Stimulated activated CD4-positive, alpha-beta T cell treated with anti-CD3 and anti-CD28 coated beads, Interleukin-12 subunit alpha, Interleukin-12 subunit beta, amount 100 ng/mL, for 48 hours (primary cell): ENCODE measurements at places on chromosomes 4 and X.

DNA sequence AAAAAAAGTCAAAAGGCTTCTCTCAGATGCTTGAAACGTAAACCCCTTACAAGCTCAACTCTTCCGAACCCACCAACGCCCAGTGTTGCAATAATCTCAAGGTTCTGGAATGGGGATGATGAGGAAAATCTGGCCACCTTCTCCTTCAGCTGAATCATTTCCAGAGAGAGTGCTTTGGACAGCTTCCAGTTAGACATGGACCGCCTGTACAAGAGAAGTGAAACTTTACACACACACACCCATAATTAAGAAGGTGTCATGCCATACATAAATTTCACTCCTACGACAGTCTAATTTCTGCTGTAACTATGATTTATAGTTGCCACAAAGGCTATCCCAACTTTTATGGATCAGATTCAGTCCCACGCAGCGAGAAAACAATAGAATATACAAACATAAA, 72.3 kb downstream of the PRKG2 start:
- no peak for DNase-seq

DNA sequence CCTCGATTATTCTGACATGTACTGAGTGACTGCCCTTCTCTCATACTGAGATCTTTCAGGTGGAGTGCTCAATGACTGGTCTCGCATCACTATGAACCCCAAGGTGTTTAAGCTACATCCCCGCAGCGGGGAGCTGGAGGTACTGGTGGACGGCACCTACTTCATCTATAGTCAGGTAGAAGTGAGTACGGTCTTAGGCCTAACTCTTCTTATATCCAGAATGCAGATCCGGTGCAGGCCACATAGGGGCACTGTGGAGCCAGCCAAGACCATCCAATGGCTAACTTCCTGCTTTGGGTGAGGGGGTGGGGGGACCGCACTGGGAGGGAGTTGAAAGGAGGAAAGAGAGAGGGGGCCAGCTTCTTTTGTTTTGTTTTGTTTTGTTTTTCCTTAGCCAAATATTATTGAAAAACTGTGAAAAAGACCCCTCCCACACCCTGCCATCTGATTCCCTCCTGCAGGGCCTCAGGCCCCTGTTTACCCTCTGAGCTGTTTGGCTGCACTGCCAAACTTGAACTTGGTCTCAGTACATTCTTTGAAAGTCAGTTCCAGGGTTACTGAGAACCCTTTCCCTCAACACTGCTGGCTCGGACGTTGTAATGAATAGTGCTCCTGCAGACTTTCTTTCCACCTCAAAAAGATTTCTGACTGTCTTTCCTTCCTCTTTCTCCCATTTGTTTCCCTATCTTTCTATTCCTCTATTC, 16.2 kb downstream of the AWAT2 start:
- DNase-seq = peak; percentile 14

DNA sequence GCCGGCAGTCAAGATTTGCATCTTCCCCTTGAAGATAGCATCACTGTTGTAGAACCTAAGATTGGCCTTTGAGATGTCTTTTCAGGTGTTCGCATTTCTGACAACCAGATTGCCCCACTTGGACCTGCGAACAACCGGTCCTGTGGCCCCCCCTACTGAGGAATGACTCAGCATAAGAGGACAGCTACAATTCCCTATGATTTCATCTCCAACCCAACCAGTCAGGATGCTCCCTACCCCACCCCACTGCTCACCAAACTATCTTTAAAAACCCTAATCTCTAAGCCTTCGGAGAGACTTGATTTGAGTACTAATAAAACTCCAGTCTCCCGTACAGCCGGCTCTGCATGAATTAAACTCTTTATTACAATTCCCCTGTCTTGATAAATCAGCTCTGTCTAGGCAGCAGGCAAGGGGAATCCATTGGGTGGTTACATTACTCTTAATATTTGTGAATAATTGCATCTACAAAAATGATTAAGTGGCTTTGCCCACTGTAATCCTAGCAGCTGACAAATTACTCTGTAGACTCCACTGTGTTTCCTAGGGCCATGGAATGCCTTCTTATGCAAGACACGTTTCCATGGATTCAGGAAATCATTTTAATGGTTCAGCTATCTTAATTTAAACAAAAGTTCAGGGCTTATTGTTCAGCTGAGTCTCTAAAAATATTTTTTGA, 95.4 kb downstream of the GPR143 start:
- DNase-seq = no peak

DNA sequence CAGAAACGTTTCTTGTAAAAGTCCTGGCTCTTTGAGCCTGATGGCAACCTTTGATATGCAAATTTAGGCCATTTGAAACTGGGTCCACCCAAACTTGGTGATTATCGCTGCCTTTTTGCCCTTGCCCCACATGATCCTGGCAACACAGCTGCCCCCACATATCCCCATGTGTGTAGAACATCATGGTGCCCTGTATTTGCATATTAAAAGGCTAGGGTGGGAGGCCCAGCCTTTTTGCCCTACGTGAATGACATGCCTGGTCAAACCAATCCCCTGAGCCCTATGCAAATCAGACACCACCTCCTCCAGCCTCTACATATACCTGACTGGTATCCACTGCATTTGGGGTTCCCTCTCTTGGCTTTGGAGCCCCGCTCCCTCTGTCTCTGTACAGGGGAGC, 202.4 kb downstream of the MAB21L2 start:
- no peak for DNase-seq

GRCh38 chr4:138406876-138407275, 164.7 kb upstream of the SLC7A11 start:
- DNase-seq = no peak

GRCh38 chr4:88803600-88804096, 106.0 kb upstream of the NAP1L5 start:
- no peak for DNase-seq

- no peak for DNase-seq
Observed at GRCh38 chr4:39745920-39746319, 48.0 kb downstream of the UBE2K start.

DNA sequence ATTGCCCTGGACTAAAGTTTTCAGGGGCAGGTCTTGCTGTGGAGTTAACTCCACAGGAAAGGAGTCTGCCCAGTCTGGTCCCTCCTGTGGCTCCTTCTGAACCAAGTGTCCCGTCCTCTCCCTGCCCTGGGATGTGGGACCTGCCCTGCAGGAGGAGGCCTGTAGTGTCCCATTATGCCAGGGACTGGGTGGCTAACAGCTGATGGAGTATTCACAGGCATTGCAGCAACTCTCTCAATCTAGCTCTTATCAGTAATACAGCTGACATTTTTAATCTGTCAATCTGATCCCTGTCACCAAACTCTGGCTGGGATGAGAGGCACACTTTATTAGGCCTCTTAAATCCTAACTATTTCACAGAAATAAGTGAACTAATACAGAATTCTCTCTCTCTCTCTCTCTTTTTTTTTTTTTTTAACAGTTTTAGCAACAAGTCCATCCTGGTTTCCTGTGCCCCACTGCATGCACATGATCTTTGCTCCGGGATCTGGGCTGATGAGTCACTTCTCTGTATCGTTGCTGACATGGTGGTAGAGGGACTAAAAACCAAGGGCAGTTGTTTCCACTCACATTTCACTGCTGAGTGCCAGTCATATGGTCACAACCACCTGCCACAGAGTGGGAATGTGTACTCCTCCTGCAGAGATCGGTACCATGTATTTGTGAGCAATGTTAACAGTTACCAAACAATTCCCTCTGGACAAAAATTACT, 39.1 kb downstream of the HAND2 start:
- no peak for DNase-seq

GRCh38 chrX:150005027-150005426, 66.7 kb upstream of the EOLA2 start:
- DNase-seq = no peak
